ENCODE measurements at places on chromosomes 6 and 20.

GRCh38 chr20:34701405-34702085 lies 2.6 kb upstream of the TP53INP2 start:
- no peak for DNase-seq

DNA sequence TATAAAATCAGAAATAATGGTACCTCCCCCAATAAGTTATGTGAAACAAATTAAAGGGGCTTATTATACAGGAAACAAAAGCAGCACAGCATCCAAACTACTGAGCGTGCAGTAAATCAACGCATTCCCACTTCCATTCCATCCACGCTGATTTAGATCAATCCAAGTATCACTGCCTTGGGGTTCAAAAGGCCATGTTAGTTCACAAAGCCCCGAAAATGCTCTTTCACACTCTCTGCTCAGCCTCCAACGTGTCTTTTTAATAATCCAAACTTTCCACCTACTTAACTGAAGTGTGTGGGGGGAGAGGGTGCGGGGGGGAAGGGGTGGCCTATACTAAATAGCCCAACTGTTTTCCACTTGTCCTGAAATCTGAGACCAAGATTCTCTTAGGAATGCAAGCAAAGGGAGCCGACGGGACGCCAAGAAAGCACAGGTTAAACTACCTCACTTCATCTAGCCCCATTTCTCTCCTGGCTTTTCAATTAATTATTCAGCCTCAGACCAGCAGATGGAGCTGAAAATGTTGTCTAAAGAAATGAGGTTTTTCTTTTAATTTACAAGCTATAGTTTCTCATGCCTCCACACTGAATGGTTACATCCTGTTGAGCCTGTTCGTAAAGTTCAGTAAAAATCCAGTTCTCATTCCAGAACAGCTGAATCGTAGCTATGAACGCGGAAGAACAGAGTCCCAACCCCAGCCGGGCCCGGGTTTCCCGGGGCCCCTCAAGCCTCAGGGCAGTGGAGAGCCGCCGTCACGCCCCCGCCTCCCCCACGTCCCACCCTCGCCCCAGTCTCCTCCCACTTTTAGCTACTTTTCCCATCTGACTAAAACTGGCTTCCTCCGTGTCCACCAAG lies 1.0 kb upstream of the NXT1 start:
- no peak for DNase-seq

- no peak for DNase-seq
These were observed 7.4 kb downstream of the ACSS2 start for GRCh38 chr20:34883809-34884208.

- no peak for DNase-seq
These were observed 20.3 kb downstream of the ZMYND8 start for GRCh38 chr20:47336129-47336754.

DNA sequence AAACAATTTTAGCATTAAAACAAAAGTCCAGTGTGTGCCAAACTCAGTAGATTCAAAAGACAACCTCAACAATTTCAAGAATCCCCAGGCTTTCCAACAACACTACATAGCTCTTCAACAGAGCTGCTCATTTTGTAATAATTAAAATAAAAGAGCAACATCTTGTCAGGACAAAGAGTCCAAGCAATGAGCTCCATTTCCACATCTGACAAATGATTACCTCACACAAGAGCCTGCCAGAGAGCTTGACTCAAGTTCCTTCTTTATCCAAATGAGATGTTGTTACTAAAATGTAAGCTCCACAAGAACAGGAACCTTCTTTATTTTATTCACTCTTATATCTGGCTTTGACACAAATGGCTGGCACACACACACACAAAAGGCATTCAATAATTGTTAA lies 449.8 kb downstream of the HACE1 start:
- DNase-seq: no peak

- DNase-seq: no peak
These were observed 388.4 kb downstream of the BTBD3 start for GRCh38 chr20:12306107-12306506.

- DNase-seq: peak; percentile 75
These were observed 25.6 kb upstream of the HLA-DQB1 start for GRCh38 chr6:32692019-32692418.

- DNase-seq: peak; percentile 49
These were observed 17.3 kb downstream of the EEF1E1 start for GRCh38 chr6:8085053-8085511.

- no peak for DNase-seq
These were observed 210.9 kb upstream of the GGTLC1 start for GRCh38 chr20:24199501-24199900.

- peak; percentile 59 for DNase-seq
These were observed 10.2 kb downstream of the MYO6 start for GRCh38 chr6:75759207-75759606.

DNA sequence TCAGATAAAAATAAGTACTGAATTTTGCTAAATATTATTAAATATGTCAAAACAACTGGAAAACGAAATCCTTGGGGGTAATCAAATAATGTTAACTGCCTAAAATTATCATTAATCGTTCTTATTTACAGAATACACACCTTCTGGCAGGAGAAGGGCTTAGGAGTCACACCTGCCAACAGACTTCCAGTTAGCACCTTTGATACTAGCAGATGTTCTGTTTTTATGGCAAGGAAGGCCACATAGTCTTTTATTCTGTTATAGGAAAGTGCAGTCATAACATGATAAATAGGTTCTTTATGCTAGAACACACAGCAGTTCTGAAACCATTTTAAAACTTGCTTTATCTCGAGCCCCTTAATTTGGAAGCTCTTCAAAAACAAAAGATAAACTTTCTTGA lies 464.1 kb downstream of the UTRN start:
- no peak for DNase-seq

GRCh38 chr6:151475653-151476523 lies 17.9 kb upstream of the CCDC170 start:
- DNase-seq: peak; percentile 72

- no peak for DNase-seq
These were observed 55.7 kb downstream of the SH3BGRL2 start for GRCh38 chr6:79686707-79687309.

DNA sequence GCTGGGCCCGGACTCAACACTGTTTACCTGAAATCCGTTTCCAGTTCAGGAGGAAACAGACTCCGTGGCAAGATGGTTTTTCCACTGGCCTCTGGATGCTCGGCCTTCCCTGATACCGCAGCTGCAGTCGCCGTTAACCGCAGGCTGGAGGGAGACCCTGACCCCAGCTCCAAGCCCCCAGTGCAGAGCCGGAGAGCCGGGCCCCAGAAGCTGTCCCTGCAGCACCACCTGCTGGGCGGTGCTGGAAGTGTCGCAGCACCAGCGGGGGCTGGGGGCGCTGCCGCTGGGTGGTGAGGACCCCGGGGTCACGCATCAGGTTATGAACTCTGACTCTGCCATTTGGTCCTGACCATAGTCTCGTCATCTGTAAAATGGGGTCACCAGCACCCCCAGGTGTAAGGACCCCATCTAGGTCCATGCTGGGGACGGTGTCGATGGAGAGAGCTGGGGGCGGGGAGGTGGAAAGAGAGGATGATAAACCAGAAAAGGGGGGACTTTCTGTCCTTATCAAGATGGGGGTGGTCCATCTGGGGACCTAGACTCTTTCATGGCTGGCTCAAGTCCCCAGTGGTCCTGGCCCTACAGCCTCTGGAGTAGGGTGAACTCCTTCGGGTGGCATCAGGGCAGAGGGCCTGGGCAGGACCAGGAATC lies 20.8 kb upstream of the CHRNA4 start:
- peak; percentile 88 for DNase-seq

- peak; percentile 76 for DNase-seq
These were observed 9.2 kb downstream of the BEND3 start for GRCh38 chr6:107106165-107106564.

DNA sequence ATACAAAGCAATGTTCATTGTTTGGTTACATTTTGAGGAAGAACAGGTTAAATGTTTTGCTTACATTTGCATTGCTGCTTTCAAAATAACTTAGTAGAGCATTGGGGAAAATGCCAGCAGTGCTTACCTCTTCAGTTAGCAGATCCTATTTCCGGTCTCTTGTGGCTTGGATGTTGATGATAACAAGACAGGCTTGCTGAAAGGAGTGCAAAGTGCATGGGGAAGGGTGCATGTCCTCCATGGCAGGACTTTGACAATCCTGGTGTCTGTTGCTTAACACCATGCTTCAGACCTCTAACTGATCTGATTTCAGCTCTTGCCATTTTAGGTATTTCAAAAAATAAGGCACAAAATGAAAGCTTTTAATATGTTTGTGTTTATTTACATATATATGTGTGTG lies 21.1 kb downstream of the TPD52L1 start:
- no peak for DNase-seq

DNA sequence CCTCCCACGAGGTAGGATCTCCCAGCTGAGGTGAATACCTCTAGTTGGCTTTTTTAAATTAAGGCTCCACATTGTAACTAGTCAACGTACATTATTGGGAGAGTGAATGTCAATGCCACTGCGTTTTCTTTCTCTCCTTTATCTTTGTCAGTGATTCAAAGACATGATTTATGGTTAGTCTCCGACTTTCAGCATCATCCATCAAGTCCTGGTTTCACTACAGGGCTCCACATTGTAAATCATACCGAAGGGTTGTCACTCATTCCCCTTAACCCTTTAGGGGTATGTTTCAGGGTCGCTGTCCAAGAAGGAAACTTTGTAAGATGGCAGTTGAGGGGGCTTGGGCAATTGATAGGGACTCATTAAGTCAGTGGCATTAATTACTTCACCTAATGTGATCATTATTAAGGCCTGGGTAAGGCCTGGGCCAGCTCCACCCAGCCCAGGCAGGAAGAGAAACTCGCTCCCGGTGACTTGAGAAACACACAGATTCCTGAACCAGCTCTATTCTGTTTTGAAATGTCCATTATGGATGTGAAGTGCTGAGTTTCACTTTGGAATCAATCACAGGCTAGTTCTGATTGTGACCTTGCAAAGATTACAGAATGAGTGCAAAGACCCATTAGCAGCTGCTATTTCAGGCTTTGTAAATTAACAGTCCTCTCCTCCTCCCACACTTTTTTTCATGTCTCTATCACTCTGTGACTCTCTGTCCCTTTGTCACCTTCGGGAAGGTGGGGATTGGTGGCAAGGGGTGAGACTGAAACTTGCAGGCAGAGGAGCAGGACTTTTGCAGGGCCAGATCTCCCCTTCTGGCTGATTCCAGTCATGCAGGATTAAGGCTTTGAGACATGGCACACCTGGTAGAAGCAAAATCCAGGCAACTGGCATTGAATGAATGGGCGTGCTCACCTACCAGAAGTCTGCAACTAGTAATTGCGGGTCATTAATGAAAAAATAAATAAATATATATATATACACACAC lies 222.4 kb downstream of the TSHZ2 start:
- peak; percentile 59 for DNase-seq

- DNase-seq: no peak
These were observed 64.1 kb upstream of the BEND6 start for GRCh38 chr6:56890683-56891429.

DNA sequence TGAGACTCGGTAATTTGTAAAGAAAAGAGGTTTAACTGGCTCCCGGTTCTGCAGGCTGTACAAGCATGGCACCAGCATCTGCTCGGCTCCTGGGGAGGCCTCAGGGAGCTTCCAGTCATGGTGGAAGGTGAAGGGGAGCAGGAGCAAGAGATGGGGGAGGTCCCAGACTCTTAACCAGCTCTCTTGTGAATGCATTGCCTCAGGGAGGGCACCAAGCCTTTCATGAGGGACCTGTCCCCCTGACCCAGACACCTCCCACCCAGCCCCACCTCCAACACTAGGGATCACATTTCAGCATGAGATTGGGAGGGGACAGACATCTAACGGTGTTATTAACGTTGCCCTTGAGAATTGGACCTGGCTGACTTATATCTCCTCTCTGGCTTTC lies 68.6 kb downstream of the PTPN1 start:
- no peak for DNase-seq

- DNase-seq: no peak
These were observed 135.6 kb upstream of the HDGFL1 start for GRCh38 chr6:22433745-22434144.

GRCh38 chr6:15595461-15596173 lies 67.2 kb downstream of the DTNBP1 start:
- no peak for DNase-seq

DNA sequence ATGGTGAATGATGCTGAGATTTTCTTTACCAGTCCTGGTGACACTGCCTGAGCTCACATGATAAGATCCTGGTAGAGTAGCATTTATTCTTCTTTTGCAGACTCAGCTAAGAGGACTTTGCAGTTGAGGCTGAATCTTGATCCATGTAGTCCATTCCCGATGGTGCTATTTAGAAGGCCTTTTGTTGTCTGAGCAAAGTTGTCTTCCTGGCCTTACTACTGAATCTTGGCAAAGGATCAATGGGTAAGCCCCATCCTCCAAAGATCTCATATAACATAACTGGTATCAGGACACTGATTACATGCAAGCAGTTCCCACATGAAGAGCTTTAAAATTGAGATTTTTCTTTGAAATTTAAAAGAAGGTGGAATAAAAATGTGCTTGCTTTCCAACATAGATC lies 291.6 kb downstream of the SOX4 start:
- DNase-seq: no peak

- DNase-seq: no peak
These were observed 4.9 kb upstream of the ARFGAP1 start for GRCh38 chr20:63267691-63268090.

GRCh38 chr6:116200619-116201249 lies 53.1 kb downstream of the TSPYL4 start:
- DNase-seq: no peak

DNA sequence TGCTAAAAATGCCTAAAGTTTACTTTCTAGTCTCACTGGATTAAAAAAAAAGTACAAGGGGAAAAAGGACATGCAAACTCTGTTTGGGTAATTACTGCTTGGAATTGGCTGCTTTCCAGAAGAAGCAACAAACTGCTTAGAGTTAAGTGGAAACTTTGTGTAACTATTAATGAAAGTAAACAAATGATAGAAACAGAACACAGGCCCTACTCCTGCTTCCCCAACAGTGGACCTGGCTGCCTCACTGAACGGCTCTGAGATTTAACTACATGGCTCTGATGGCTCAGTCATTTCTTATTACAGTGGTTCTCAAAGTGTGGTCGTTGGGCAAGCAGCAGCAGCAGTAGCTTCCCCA lies 108.5 kb downstream of the MAN1A1 start:
- no peak for DNase-seq

DNA sequence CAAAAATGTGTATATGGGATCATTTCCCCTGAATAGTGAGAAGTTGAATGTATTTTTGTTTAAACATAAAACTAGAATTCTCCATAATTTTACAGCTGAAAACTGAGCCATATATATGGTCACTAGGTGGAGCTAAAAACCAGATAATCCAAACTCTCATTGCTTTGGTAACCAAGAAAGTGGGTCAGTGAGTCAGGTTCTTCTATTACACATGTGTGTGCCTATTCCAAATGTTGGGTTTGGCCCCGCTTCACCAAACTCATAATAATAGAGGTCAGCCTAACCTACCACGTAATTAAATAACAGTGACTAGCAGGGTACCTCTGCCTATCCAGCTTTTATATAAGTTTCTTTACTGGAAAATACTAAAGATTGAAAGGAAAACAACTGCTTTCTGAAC lies 19.3 kb upstream of the RNGTT start:
- no peak for DNase-seq

GRCh38 chr20:9261781-9262180 lies 192.9 kb downstream of the PLCB4 start:
- DNase-seq: no peak

DNA sequence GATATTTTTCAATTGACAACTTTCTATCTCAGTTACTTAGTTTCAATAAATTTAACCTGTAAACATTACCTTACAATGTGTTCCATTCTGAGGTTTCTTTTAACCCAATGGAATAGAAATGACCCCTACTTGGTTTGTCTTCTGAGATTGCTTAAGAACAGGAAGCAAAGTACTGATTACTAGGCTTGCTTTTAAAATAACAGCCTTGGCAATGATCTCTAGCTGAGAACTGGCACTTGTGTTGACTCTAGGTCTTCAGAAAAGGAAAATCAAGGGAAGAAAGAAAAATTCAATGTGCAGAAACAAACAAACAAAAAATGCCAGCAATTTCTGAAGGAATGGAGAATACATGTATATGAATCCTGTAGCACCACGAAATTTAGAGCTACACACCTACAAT lies 66.1 kb downstream of the SYNE1 start:
- no peak for DNase-seq
